ENCODE measurements at places on chromosomes 3 and 15.

DNA sequence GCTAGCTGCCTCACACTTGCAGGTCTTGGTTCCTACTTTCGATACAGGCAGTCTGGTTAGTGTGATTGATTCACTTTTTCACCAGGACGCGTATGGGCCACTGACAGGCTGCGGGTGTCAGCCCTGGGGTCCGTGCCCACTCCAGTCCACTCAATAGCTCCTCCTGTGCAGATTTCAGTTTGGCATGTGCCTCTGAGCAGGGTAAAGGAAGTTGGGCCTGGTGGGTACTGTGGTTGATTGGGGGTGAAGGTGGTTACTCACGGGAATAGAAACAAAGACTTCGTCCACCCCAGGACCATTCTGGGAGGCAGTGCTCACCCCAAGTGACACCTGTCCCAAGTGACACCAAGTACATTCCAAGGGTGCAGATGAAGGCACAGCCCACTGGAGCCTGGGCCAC lies 62.3 kb downstream of the EPHB1 start:
- no peak for DNase-seq

- DNase-seq = no peak
Observed at GRCh38 chr3:171810629-171811294, 479 bp upstream of the PLD1 start.

GRCh38 chr3:72307438-72308115 lies 522.6 kb upstream of the PROK2 start:
- DNase-seq = no peak

DNA sequence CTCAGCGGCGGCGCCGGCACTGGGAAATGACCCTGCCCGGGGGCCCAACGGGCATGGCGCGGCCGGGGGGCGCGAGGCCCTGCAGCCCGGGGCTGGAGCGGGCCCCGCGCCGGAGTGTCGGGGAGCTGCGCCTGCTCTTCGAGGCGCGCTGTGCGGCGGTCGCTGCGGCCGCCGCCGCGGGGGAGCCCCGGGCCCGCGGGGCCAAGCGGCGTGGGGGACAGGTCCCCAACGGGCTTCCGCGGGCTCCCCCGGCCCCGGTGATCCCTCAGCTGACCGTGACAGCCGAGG lies 172 bp downstream of the ITPKA start:
- no peak for DNase-seq

DNA sequence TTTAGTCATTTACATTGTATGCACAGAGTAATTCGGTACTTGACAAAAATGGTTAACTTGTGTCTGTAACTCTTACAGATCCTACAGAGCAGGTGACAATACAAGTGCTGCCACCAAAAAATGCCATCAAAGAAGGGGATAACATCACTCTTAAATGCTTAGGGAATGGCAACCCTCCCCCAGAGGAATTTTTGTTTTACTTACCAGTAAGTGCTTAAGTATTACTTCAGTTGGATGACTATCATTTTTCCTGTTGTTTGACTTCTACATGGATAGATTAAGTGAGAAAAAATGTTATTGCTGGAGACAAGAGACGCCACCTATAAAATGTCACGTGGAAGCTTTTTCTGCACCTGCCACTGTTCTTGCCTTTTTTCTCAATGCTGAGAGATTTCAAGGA lies 173.2 kb downstream of the ALCAM start:
- no peak for DNase-seq

Measured in stimulated activated CD8-positive, alpha-beta memory T cell treated with anti-CD3 and anti-CD28 coated beads, Interleukin-2, amount 100 ng/mL, for 1 hour (primary cell).